ENCODE measurements at places on chromosomes 6 and 20. TPM values are rescaled to one million over a fixed set of nuclear protein-coding genes. Genes with fewer than 3 reads are reported as not detected.

DNA sequence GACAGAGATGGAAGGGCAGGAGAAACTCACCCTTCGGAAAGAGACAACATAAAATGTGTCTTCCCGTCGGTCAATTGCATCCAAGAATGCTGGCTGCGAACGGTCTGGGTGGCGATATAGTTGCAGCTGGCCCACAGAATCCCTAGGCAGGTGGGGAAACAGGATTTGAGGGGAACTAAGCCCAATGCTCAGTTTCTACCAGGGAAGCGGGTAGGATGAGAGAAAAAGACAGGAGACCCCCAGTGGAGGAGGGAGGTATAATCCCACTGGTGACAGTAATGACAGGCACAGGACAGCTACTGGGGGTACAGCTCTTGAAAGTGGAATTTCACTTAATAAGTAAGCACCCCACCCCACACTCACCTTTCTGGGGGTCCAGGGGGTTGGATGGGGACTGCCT lies 7.5 kb upstream of the TNXB start:
- no peak overlapping the region for H3K4me3 ChIP-seq
- H3K27me3 ChIP-seq: no peaks in the 10 kb centered on the region
- H3K27ac ChIP-seq: no peak overlapping the region
- peaks cover 52% of the 10 kb centered on the region for H3K36me3 ChIP-seq
- no peak for DNase-seq
- peaks cover 5% of the 10 kb centered on the region for H3K4me1 ChIP-seq

GRCh38 chr6:165983112-165984072 lies 184.3 kb downstream of the TBXT start:
- no peak for DNase-seq
- H3K4me1 ChIP-seq: no peaks in the 10 kb centered on the region
- H3K27me3 ChIP-seq: no peaks in the 10 kb centered on the region
- H3K36me3 ChIP-seq: no peaks in the 10 kb centered on the region
- no peak overlapping the region for H3K27ac ChIP-seq

DNA sequence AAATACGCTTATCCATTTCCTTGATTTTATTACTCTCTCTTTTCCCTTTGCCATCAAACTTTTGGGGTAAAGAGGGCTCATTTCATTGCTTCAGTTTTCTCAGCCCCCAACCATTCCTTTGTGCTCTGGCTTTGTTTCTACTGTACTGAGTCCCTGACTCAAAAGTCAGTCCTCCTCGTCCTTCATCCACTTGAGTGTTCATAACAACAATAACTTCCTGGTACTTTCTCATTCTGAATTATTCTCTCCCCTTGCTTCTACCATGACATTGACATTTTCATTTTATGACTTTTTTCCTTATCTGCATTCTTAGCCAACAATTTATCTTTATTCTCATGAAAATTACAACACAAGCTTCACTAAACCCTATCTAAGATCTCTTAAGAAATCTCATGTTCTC lies 911 bp downstream of the ENPP3 start:
- no peak for DNase-seq
- H3K4me3 ChIP-seq: no peak overlapping the region
- no peaks in the 10 kb centered on the region for H3K36me3 ChIP-seq

DNA sequence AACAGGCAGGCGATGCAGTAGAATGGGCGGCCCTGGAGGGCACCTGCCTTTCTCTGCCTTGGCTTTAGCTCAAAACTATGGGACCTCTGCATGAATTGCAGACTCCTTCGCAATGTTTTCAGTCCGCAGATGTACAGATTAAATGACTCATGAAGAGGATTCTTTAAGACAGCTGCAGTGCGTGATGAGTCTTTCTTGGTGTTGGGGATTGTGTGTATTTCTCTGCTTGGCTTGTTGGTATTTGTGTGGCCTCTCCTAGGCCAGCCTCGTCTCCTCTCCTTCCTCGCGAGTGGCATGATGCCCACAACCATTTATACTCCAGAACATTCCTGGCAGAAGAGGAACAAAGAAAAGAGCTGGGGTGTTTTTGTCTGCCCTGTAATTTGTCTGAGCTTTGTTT lies 110.6 kb downstream of the SYNDIG1 start:
- H3K27me3 ChIP-seq: no peaks in the 10 kb centered on the region
- no peaks in the 10 kb centered on the region for H3K4me1 ChIP-seq
- H3K27ac ChIP-seq: no peak overlapping the region
- H3K4me3 ChIP-seq: no peak overlapping the region

GRCh38 chr20:2394411-2395055 lies 13.8 kb downstream of the TGM6 start:
- H3K27me3 ChIP-seq: no peaks in the 10 kb centered on the region
- no peak for DNase-seq
- no peaks in the 10 kb centered on the region for H3K4me1 ChIP-seq
- H3K27ac ChIP-seq: no peak overlapping the region
- H3K4me3 ChIP-seq: no peak overlapping the region
- H3K36me3 ChIP-seq: no peaks in the 10 kb centered on the region

DNA sequence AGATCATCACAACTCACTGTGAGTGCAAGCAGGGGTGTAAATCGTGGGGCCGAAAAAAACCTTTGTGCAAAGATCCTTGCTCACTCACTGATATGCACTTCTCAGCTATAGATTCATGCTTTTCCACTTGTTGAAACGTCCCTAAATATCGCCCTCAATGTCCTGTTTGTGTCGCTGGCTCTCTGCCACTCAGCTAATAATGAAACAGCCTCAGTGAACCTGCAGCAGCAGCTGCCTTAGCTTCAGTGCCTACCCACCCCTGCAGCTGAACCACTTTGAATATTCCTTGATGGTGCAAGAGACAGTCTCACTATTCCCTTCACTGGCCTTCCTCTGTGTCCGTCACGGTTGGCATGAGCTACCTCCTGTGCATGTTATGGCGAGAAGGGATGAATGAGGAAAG lies 128.9 kb upstream of the NAA20 start:
- no peak overlapping the region for H3K27ac ChIP-seq
- H3K4me3 ChIP-seq: no peak overlapping the region
- DNase-seq: no peak
- no peaks in the 10 kb centered on the region for H3K27me3 ChIP-seq

SNX9 gene
- total RNA-seq: 60.5 TPM

PPP1R3G gene
- total RNA-seq: not detected

ARFGEF3 gene
- total RNA-seq: 0.11 TPM

HLA-DRB5 gene
- 1.1 TPM for total RNA-seq

FGD2 gene
- total RNA-seq: 1.2 TPM

BHLHE23 gene
- total RNA-seq: not detected

Measured in CD8-positive, alpha-beta memory T cell (primary cell).